HCT116 (cell line): ENCODE measurements at places on chromosomes 7 and 10.

DNA sequence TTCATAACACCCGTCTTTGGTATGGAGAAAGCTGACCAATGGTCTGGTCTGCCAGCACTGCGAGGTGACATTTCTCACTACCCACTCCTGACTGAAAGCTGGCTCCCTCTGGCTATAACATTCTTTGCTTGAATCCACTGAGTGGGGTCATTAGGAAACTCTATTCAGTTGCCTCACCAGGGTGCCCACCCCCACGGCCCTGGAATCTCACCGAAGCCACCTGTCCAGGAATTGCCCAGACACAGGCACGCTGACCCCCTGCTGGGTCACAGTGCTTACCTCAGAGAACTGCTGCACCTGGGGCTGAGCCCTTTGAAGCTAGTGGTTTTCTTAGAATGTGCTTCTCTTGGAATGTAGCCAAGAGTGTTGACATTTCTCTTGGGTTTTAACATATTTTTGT is 28.6 kb downstream of the HECW1 start:
- H3K36me3 ChIP-seq: no peaks in the 10 kb centered on the region
- no peak overlapping the region for H3K27ac ChIP-seq
- no peaks in the 10 kb centered on the region for H3K27me3 ChIP-seq
- no peak overlapping the region for H3K4me3 ChIP-seq
- peaks cover 23% of the 10 kb centered on the region for H3K4me1 ChIP-seq

DNA sequence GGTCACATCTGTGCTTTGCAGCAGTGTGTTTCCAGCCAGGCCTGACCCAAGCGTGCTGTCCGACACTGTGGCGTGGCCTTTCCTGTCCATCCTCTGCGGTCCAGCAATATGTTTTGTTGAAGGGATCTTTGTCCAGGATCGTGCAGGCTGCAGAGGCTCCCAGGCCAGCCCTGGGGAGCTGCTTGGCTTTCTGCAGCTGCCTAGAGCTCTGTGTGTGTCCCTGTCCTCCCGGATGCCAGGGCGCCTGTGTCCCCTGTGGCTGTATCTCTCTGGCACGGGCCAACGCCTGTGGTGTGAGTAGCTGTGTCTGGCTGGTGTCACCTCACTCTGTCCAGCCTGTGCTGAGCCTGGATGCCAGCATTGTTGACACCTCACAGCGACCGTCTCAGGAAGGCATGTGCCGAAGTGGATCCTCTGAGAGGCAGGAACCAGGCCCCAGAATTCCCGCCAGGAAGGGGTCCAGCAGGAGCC is 94.5 kb downstream of the INPP5A start:
- DNase-seq: no peak
- no peaks in the 10 kb centered on the region for H3K36me3 ChIP-seq
- no peaks in the 10 kb centered on the region for H3K4me1 ChIP-seq
- H3K27me3 ChIP-seq: no peaks in the 10 kb centered on the region
- H3K4me3 ChIP-seq: no peak overlapping the region

GRCh38 chr10:88232029-88232895 is 350.9 kb downstream of the RNLS start:
- peaks cover 5% of the 10 kb centered on the region; the same call in 1 of the 2 replicates for H3K4me1 ChIP-seq
- H3K27ac ChIP-seq: no peak overlapping the region
- DNase-seq: no peak
- no peak overlapping the region for H3K4me3 ChIP-seq
- H3K27me3 ChIP-seq: no peaks in the 10 kb centered on the region

- no peak for DNase-seq
- no peak overlapping the region for H3K27ac ChIP-seq
- H3K4me1 ChIP-seq: no peaks in the 10 kb centered on the region
- no peaks in the 10 kb centered on the region for H3K36me3 ChIP-seq
Measured at GRCh38 chr10:103657061-103657591, 163.6 kb downstream of the NEURL1 start.

DNA sequence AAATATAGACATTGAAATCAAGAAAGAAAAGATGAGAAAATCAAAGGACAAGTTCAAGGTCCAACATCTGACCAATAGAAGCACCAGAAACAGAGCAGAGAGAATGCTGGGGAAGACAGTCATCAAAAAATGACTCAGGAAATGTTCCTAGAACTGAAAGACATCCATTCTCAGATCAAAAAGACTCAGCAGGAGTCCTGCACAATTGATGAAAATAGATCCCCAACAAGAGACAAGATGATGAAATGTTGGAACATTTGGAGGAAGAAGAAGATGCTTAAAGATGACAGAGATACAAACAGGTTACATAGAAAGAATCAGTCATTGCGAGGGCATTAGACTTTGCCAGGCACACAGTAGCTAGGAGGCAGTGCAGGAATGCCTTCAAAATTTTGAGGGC is 30.0 kb upstream of the EIF5AL1 start:
- no peak for DNase-seq
- no peak overlapping the region for H3K27ac ChIP-seq
- no peaks in the 10 kb centered on the region for H3K27me3 ChIP-seq
- H3K36me3 ChIP-seq: no peaks in the 10 kb centered on the region

DNA sequence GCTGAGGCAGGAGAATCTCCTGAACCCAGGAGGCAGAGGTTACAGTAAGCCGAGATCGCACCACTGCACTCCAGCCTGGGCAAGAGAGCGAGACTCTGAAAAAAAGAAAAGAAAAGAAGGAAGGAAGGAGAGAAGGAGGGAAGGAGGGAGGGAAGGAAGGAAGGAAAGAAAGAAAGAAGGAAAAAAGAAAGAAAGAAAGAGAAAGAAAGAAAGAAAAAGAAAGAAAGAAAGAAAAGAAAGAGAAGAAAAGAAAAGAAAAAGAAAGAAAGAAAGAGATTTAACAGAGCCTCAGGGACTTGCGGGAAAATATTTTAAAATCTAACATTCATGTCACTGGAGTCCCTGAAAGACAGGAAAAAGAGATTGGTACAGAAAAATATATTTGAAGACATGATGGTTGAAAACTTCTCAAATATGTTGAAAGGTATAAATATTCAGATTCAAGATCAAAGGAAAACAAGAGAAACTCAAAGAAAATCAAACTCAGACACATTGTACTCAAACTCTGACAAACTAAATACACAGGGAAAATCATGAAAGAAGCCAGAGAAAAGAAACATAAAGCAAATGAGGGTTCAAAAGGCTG is 25.3 kb upstream of the DNAAF5 start:
- H3K36me3 ChIP-seq: no peaks in the 10 kb centered on the region
- H3K27ac ChIP-seq: no peak overlapping the region
- no peak overlapping the region for H3K4me3 ChIP-seq
- no peaks in the 10 kb centered on the region for H3K4me1 ChIP-seq
- no peaks in the 10 kb centered on the region for H3K27me3 ChIP-seq
